ENCODE measurements at places on chromosomes 12 and 14.

- no peak for DNase-seq
Measured at GRCh38 chr12:92927055-92927435, 2.0 kb downstream of the EEA1 start.

GRCh38 chr12:25792031-25792430 lies 166.5 kb upstream of the RASSF8 start:
- no peak for DNase-seq

- DNase-seq: no peak
Measured at GRCh38 chr14:22541721-22542120, 47.3 kb downstream of the DAD1 start.

DNA sequence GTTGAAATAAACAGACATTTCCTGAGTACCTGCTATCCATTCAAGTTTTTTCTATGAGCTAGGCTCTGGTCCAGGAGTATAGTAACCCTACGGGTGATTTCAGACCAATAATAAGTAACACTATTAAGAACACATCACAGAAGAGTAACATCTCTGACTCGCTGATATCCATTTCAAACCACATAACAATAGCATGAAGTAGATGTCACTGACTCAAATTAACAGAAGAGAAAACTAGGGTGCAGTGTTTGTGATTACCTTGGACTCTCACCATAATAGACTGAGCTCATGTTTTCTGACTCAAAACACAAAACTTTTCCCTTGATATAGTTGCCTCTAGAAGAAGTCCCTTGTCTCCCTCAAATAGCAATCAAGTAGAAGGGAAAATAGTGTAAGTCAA lies 423.0 kb downstream of the DIO2 start:
- DNase-seq: no peak

DNA sequence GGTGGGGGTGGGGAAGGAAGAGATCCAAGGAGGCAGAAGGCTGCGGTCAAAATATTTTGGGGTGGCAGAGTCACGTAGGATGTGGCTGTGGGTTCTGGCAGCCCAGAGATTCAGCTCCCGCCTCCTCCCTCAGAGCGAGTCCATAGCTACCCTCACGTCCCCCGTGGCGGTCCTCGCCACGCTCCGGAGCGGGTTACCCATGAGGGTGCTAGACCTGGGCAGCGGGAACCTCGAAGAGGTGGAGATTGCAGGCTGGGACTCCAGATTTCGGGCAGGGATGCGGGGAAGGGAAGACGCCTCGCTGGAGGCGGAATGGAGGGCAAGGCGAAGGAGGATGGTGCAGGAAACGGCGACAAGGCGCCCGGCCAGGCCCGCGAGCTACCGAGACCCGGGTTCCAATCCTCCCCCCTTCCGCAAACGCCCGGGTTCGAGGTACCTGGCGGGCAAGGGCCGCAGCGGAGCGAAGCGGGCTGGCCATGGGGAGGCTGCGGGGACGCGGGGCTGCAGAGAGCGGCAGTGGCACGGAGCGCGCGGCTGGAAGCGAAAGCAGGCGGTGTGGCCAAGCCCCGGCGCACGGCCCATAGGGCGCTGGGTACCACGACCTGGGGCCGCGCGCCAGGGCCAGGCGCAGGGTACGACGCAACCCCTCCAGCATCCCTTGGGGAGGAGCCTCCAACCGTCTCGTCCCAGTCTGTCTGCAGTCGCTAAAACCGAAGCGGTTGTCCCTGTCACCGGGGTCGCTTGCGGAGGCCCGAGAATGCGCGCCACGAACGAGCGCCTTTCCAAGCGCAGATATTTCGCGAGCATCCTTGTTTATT lies 46.2 kb downstream of the BCAT1 start:
- peak; percentile 53 for DNase-seq

DNA sequence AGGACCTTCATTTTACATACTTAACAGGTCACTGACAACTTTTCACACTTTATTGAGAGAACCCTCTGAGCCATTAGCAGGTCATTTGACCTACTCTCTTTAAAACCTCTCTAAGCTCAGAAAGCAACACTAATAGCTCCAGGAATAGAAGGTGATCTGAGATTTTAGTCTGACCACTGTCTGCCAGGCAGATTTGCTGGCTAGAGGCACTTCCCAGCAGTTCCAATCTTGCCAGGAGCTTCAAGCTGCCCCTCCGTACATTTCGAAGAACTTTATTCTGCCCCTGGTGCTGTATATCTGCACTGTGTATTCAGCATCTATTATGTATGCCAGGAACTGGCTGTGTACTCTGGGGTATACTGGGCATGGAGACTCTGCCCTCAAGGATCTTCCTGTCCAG lies 56.3 kb downstream of the GPHB5 start:
- DNase-seq: no peak

DNA sequence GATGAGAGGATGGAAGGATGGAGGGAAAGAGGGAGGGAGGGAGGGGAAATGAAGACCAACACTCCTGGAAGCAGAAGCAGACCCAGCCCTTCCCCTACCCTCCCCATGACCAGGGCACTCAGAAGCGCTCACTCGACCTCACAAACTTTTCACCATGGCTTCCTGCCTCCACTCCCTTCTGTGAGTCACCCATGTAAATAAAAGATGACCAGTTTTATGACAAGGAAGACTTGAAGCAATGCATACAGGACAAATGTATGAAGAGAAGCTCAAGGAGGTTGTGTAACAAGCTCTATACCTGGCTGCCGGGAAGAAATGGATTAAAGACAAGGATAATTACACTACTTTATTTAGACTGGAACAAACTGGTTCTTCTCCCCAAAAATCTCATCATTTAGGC lies 63.8 kb downstream of the CDC42BPB start:
- DNase-seq: no peak

GRCh38 chr12:117805865-117806264 lies 162.9 kb downstream of the KSR2 start:
- no peak for DNase-seq

DNA sequence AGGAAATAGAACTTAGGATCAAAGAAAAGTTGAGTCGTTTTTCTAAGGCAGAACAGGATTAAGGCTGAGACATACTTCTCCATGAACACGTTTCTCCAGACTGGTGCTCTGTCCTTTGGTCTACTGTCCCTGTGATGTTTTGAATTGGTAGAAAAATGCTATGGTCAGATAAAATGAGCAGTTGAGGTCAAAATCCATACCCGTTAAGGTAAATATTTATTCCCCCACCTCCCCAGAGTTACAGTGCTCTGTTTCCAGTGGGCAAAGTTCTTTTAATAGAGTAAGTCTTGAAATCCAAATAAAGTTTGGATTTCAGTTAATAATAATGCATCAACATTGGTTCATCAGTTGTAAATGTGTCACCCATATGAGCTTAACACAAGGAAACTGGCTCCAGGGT lies 74.5 kb downstream of the PTHLH start:
- no peak for DNase-seq

DNA sequence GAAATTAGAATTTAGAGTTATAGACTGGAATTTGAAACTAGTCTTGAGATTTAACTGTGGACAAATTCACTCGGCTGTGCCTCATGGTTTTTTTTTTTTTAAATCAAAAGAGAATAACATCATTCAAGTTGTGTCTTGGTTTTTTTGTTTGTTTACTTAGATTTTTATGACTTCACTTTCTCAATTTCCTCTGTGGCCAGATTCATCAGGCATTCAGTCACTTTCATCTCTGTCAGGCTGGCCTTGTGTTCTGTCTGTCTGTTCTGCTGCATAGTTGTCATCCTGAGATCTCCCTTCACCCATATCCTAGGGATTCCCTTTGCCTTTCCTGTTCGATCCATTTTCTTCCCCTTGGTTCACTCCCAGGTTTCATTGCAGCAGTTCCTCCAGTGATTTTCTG lies 10.0 kb downstream of the MARK3 start:
- no peak for DNase-seq

- DNase-seq: no peak
Measured at GRCh38 chr12:127717278-127717677, 549.7 kb upstream of the TMEM132C start.

DNA sequence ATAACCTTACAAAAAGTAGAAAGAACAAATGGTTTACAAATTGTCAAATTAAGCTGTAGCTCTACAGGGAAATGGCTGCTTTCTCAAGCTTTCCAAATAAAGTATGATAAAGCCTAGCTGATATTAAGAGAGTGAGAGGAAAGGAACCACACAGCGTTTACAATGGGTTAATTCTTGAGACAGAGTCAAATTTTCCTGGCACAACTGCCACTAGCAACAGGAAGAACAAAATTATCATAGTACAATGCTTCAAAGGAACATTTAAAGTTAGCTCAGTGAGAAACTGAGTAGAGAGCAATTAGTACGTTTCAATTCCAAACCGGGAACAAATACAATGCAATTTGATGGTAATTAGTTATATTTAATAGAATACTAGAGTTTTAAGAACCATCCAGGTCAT lies 116.0 kb downstream of the PPP1R12A start:
- no peak for DNase-seq

DNA sequence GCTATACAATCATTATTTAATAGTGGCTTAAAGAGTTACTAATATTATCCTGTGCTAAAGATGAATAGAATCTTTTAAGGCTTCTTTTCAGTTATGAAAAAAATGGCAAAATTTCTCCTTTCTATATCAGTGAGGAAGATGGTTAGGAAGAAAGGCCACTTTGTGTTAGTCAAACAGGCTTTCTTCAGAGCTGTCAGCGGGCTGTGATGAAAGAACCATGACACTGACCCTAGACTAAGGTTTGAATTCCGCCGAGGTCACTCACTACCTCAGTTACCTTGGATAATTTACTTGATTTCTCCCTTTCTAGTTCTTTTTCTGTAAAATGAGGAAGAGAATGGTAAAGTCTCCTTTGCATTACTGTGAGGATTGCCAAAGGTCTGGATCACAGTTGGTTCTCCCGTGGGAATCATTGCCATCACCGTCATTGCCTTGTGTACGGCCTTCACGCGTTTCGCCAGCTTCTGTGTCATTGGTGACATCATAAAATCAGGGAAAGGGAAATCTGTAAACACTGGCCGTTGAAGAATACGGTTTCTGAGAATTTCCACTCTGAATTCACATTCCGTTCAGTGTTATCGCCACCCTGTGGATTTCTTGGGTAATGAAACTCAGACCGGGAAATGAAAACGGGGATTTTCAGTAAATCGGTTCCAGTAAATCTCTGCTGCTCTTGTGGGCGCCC lies 26.7 kb upstream of the YBX3 start:
- DNase-seq: peak; percentile 74

DNA sequence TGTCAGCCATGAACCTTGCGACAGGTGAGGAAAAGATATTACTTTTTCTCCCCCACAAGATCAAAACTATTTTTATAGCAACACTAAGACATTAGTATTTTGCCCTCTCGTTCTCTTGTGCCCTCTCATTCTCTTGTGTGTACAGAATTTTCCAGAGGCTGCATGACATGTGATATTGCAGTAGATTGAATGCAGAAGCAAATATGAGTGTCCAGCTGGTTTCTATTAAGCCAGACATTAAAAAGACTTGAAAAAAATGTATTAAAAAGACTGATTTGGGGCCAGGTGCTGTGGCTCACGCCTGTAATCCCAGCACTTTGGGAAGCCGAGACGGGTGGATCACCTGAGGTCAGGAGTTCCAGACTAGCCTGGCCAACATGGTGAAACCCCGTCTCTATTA lies 63.7 kb upstream of the ZFP36L1 start:
- DNase-seq: no peak

GRCh38 chr14:51939755-51940301 lies 49.5 kb upstream of the RTRAF start:
- DNase-seq: peak; percentile 5

GRCh38 chr14:69008421-69008884 lies 29.4 kb upstream of the ACTN1 start:
- no peak for DNase-seq

DNA sequence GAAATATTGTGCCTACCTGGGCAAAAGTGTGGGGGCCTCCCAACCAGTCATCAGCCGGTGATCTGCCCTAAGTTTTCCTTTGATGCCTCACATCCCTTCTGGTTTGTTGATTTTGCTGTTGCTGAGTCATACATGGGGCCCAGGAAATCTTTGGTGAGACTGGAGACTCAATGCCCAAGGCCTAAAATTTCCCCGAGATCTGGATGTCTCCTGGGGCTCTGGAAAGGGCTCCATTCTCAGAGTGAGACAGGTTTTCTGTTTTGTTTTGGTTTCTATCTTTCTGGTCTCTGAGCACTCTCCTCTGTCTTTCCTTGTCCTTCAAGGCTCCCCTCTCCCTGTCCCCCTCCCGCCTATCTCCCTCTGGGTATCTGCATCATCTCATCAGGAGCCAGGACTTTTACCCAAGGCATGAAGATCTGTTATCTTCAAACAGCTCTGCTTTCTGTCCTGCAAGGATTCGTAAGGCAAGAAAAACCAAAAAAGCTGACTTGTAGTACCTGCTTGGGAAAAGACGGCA lies 152.8 kb upstream of the MAX start:
- DNase-seq: no peak

DNA sequence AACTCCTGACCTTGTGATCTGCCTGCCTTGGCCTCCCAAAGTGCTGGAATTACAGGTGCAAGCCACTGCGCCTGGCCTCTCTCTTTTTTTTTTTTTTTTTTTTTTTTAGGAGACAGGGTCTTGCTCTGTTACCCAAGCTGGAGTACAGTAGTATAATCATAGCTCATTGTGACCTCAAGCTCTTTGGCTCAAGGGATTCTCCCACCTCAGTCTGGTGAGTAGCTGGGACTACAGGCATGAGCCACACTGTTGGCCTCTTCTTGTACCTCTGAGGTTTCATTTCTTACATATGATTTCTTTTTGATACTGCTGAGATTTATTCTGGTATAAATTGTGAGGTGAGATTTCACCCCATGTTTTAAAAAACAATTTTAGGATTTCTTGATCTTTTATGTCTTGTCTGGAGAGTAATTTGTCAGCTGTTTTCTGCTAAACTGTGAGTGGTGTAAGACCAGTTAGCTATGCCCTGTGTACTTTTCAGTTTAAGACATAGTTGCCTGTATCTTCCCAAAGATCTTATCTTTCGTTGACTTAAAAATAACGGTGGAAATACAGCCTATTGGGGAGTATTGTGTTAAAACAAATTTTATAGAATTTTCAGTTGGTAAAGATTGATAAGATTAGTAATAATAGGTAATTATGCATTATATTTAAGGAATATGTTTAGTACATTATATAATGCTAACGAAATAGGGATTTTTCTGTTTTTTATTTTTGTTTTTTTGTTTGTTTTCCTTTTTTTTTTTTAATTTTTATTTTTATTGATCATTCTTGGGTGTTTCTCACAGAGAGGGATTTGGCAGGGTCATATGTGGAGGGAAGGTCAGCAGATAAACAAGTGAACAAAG lies 31.7 kb downstream of the WDR20 start:
- DNase-seq: no peak

DNA sequence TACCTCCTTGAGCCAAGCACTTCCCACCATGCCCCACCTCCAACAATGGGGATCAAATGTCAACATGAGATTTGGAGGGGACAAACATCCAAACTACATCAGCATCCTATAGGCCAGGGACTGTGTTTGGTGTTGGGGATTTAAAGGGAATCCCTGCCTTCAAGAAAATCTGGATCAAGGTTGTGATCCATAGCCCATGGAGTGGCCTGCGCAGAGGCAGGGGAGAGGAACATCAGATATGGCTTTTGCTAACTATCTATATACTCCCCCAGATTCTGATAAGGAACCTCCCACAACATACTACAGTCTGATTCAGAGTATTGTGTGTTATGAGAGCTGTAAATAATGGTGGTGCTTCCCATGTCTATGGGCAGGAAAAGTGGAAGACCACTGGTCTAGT lies 5.1 kb downstream of the KIF5A start:
- no peak for DNase-seq

GRCh38 chr14:63186453-63186852 lies 17.8 kb upstream of the RHOJ start:
- no peak for DNase-seq

- DNase-seq: no peak
Measured at GRCh38 chr12:56699020-56699661, 11.1 kb upstream of the PTGES3 start.

Measured in germinal center (tissue), 1 donor.